Hair follicular keratinocyte (primary cell): ENCODE measurements at places on chromosomes 16 and 17. TPM values are rescaled to one million over a fixed set of nuclear protein-coding genes. Genes with fewer than 3 reads are reported as not detected.

Gene KRT15
- 23.0 and 62.9 TPM in 2 replicates for total RNA-seq

Gene PIK3R5
- total RNA-seq, result 0.23 and 0.38 TPM in 2 replicates

Gene LRRC46
- not detected in 2 replicates for total RNA-seq

Gene MYH3
- 0.23 and 0.34 TPM in 2 replicates for total RNA-seq

Gene NPIPB13
- total RNA-seq, result 2.0 TPM in 1 of 2 replicates, not detected in the other

Gene C17orf107
- total RNA-seq, result 1.1 and 2.2 TPM in 2 replicates

Gene ANKRD13B
- total RNA-seq, result 9.1 and 10.6 TPM in 2 replicates

Gene IGF2BP1
- not detected in 2 replicates for total RNA-seq

Gene CIBAR2
- not detected in 2 replicates for total RNA-seq

Gene DPEP3
- total RNA-seq, result 0.27 TPM in 1 of 2 replicates, not detected in the other

Gene TAT
- total RNA-seq, result not detected in 2 replicates

Gene GSG1L
- total RNA-seq, result not detected in 2 replicates

Gene KRTAP1-5
- not detected in 2 replicates for total RNA-seq

Gene KRTAP4-5
- total RNA-seq, result not detected in 2 replicates

Gene SMIM36
- not detected in 2 replicates for total RNA-seq

Gene CTRL
- total RNA-seq, result 0.23 and 1.4 TPM in 2 replicates

Gene PLLP
- total RNA-seq, result 9.0 and 12.4 TPM in 2 replicates

Gene TEX14
- total RNA-seq, result not detected in 2 replicates

Gene CLEC3A
- total RNA-seq, result not detected in 2 replicates
